ENCODE measurements at places on chromosomes 7 and 10. TPM values are rescaled to one million over a fixed set of nuclear protein-coding genes. Genes with fewer than 3 reads are reported as not detected.

- DNase-seq: no peak
Measured at GRCh38 chr10:129898706-129899268, 65.3 kb downstream of the EBF3 start.

GRCh38 chr10:20977300-20977699 is 80.2 kb upstream of the NEBL start:
- no peak for DNase-seq

GRCh38 chr7:41232086-41232485 is 470.8 kb downstream of the INHBA start:
- no peak for DNase-seq

GRCh38 chr7:80536426-80536825 is 24.6 kb upstream of the GNAT3 start:
- no peak for DNase-seq

DNA sequence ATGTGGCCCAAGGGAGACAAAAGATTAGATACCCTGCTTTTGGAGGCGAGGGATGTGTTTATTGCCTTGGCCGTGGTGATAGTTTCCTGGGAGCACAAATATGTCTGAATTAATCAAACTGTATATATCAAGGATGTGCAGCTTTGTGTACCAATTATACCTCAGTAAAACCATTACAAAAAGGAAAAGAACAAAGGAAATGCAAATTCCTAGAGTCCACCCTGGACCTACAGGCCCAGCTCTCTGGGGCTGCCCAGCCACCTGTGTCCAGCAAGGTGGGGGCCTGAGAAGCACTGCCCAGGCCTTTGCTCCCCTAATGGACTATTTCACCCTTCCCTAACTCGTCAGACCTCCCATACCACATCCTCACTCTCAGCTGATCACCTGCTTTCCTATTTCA is 20.5 kb downstream of the ANKRD16 start:
- DNase-seq: no peak

DNA sequence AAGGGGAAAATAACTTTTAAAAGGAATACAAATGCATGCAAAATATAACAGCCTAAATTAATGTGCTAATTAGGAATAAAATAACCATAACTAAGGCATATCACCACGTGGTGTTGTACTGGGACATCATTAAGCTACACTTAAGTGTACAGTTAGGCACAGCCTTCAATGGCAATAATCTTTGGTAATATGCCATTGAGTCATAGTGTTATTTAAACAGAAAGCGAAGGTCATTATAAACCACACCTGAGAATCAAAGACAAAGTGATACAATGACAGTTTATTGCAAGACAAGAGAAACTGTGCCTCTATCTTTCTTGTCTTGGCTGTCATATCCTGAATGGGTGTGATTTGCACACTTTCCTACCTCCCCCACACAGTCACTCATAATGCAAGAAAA is 30.5 kb upstream of the AUTS2 start:
- DNase-seq: no peak

GRCh38 chr10:19111501-19112267 is 63.1 kb downstream of the MALRD1 start:
- no peak for DNase-seq

DNA sequence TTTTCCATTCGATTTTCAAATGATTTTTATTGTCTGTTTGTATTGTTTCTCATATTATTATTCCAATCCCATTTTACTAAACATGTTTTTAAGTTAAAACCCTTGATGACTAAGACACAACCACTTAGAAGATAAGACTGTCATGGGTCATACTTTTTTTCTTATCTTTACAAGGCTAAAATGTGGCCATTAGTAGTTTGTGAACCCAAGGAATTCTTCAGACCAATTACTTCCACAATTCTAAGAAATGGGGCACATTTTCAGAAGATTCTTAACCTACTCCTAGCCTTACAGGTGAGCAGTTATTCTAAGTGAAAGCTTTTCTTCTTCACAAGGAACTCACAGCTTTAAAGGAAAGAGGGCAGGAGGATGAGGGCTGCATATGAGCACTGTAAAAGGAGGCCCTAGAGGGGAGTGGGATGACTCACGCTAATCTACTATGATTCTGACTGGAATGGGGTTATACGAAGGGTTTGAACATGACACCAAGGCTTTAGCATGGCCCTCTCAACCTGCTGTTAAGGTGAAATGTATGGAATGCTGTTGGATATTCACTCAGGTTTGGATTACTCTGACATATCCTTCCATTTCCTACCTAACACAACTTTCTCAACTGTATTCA is 81.0 kb downstream of the SORCS1 start:
- no peak for DNase-seq

DNA sequence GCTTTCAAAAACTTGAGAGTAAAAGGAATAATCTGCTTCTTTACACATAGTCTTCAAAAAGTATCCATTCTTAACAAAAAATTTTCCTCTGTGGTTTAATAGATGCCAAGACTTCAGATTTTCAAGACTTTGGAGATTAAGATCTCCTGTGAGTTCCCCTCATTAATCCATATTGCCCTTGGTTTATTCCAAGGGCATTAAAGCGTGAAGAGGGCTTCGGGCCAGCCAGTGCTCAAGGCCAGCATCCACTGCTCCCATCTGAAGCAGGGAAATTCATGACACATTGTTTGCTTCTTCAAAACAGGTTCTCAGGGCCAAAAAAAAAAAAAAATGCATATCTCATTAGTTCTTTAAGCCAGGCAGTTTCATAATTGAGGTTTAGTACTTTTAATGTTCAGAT is 137.3 kb upstream of the RHOBTB1 start:
- no peak for DNase-seq

- DNase-seq: no peak
Measured at GRCh38 chr10:60703266-60704041, 74.8 kb upstream of the CDK1 start.

GRCh38 chr10:121428867-121429266 is 169.4 kb downstream of the FGFR2 start:
- DNase-seq: no peak

DNA sequence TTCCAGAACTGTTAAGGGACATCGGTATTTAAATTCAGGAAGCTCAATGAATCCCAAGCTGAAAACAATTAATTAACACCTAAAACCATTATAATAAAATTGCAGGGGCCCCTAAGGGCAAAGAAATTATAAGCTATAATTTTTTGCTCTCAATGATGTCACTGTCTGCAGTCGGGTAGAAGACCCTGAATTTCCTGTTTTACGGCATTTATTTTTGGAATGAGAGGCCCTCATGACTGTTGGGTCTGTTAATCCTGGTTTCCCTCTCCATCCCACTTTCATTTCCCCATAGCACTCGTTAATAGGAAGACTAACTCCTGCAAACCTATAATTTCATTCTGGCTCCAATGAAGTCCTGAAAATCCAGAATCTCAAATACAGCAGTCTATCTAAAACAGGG is 25.8 kb upstream of the GPR37 start:
- no peak for DNase-seq

GRCh38 chr7:157614457-157615020 is 277.7 kb downstream of the DNAJB6 start:
- no peak for DNase-seq

DNA sequence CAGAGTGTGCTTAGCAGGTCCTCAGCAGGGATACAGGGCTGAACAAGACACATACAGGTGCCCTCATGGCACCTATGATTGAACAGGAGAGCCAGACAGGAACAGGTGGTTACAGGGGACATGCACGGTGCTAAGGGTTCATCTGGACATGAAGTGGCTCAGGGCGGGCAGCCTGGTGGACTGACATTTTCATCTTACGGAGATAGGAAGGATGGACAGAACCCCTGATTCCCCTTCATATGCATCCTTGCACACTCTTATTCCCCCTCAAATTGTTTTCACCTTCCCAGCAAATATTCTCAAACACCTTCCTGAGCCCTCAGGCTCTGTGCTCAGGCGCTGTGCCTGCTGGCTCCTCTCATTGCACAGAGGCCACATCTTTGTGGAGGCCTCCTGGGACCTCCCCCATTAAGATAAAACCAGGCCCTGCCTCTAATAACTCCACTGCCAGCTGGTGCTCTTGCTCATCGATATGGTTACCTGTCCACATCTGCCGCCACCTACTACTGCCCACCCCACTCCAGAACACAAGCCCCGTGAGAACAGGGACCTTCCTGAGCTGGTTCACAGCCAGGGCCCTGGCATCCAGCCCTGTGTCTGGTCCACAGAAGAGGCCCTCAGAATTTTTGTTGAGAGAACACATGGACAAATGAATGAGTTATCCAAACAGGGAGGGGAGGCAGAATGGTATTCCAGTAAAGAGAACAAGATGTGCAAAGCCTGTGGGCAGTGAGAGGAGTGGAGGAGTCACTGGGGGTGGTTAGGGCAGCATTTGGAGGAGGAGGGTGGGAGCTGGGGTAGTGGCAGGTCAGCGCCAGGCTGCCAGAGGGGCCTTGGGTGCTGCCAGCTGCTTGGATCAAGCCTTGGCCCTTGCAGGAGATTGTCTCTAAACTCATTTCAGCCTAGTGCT is 68.9 kb upstream of the AQP1 start:
- DNase-seq: no peak

DNA sequence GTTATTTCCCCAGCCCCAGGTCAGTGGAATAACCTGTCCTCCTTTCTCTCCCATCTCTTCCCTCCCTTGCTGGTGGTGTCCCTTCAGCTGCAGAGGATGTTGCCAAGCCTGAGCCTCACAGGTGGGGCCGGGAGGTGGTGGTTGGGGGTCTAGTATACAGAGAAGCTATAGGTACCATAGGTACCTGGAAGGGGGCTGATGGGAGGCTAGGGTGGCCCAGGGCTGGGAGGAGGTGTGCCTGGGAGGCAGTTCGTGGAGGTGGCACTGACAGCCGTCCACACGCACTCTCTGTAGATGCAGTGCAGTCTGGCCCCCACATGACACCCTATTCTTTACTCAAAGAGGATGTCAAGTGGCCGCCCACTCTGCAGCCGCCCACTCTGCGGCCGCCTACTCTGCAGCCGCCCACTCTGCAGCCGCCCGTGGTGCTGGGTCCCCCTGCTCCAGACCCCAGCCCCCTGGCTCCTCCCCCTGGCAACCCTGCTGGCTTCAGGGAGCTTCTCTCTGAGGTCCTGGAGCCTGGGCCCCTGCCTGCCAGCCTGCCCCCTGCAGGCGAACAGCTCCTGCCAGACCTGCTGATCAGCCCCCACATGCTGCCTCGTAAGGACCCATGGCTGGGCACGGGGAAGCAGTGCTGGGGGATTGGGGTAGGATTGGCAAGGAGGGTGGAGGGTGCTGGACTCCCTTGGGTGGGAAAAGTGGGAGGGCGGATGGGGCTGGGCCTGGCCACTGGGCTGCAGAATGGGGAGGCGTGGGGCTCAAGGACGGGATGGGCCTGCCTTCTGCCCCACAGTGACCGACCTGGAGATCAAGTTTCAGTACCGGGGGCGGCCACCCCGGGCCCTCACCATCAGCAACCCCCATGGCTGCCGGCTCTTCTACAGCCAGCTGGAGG is 9.5 kb downstream of the IRF5 start:
- DNase-seq: no peak

DNA sequence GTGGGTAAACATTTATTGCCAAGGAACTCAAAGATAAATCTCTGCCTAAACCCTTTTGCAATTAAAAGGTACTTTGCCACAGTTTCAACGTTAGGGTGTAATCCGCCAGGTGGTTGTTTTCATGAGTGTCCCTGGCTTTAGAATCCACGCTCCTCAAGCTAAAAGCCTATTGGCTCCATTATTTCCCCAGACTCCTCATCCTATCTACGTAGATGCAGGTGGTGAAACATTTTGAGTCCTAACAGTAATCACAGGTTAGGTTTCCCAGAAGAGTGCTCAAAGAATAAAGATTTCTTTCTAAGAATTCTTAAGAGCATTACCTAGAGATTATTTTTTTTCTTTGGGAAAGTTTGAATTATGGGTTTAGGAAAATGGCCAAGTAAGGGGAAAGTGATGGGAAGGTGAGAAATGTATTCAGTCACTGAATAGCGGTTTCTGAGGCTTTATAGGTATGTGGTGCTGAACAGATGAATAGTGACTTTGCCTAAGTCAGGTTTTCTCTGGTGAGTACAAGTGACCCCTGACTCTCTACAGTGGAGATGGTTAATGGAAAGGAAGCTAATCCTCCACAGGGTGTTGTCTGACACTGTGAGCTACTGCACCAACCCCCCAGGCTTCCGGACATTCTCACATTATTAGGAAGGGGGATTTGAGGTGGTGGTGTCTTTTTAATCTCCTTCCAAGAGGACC is 60.2 kb downstream of the NRP1 start:
- no peak for DNase-seq

- no peak for DNase-seq
Measured at GRCh38 chr10:80261316-80262030, 28.0 kb downstream of the MAT1A start.

- DNase-seq: no peak
Measured at GRCh38 chr10:78579995-78580394, 488.8 kb upstream of the ZMIZ1 start.

- DNase-seq: no peak
Measured at GRCh38 chr10:85413570-85413969, 953.0 kb downstream of the GRID1 start.

DNA sequence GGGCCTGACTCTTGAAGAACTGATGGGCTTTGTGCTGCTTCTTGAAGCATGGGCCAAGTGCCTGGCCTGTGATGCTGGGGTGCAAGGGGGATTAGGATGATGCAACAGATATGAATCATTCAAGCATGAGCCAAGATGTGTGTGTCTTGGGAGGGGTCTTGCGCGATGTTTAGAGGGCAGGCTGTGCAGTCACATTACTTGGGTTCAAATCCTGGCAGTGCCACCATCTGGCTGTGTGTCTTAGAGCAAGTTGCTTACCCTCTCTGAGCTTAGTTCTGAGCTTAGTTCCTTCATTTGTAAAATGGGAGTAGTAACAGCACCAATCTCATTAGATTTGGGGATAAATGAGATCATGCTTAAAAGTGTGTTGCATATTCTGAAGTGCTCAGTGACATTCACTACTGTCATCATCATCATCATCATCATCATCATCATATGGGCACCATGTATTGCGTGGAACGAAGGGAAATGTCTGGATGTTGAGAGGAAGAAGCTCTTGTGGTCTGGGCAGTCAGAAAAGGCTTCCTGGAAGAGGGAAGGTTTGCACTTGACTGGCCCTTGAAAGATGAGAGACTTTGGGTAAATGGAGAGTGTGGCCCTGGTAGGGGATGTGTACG is 9.3 kb downstream of the UNC5B start:
- no peak for DNase-seq

DNA sequence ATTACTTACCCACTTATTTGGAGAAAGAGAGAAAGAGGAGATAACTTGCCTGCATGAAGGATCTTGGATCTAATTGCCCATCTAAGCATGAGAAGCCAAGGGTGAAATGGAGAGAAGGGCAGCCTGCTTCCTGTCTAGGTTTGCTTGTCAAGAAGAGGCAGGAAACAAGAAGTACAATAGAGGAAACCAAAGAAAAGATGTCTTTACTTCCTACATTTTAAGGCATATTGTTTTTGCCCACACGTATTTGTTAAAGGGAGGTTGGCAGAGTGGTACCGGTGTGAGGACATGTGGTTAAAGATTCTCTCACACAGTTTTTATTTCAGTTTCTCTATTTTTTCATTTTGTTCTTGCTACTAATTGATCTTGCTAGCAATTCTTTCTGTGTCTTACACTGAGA is 6.0 kb upstream of the TAS2R38 start:
- no peak for DNase-seq

The LRRC4 gene
- polyA plus RNA-seq: 10.0 TPM

The PON1 gene
- polyA plus RNA-seq: 0.49 TPM

The GLUD1 gene
- polyA plus RNA-seq: 196 TPM

The GTPBP4 gene
- polyA plus RNA-seq: 63.7 TPM

The STEAP4 gene
- polyA plus RNA-seq: 0.31 TPM

The PRSS2 gene
- polyA plus RNA-seq: not detected

The PLCE1 gene
- polyA plus RNA-seq: 34.6 TPM

The TPK1 gene
- polyA plus RNA-seq: 8.3 TPM
